ENCODE measurements at places on chromosomes 7 and 10.

DNA sequence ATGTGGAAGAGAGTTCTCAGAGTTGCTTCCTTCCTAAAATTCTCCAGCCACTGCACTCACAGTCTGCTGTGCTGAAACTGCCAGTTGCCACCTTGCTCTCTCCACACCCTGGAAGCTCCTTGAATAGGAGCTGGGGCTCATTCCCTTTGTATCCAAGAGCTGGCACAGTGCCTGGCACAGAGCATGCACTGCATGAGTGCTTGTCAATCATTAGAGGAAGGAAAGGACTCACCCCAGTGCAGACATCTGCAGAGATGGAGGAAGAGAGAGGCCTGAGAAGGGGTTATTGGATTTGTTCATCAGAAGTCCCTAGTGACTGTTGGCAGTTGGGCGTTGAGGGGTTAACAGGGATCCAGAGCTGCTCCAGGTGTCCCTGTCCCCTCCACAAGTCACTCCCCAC lies 41.7 kb upstream of the DUSP5 start:
- no peak for DNase-seq

- DNase-seq: no peak
Observed at GRCh38 chr7:20236790-20237189, 19.6 kb upstream of the MACC1 start.

DNA sequence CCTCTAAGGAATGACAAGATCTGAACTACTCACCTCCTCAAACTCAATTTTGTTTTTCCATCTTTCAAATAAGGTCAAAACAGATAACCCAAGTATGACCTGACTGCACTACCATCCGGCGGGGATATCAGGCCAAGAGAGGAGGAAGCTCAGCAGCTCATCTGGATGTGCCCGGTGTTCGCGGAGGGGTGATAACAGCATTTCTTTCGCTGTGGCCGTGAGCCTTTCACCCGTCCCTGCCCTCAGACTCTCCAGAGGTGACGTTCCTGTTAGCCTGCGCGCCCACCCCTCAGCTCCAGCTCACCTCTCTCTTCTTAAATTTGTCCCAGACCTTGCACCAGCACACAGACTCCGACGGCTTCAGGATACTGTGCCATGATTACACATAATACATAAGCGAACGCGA lies 526 bp downstream of the ZNF248 start:
- DNase-seq: no peak

DNA sequence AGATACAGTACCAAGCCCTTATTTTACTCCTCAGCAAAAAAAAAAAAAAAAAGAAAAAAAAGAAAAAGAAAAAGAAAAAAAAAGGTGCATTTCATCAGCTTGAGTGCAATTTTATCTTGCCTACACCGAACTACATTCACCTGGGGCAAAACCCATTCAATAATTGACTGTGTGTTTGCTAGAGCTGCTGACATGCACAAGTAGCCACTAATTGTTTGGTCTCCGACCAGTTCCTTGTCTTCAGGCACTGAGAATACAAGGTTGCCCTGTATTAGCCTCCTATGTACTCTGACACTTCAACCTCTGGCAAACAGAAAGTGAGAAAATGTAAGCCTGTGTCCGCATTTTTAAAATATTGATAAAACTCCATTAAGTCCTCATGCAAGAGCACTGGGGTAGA lies 1579.4 kb upstream of the LRRTM3 start:
- no peak for DNase-seq
